Lung (tissue), 17 donors: ENCODE measurements at places on chromosomes 7 and 10. TPM values are rescaled to one million over a fixed set of nuclear protein-coding genes. Genes with fewer than 3 reads are reported as not detected.

DNA sequence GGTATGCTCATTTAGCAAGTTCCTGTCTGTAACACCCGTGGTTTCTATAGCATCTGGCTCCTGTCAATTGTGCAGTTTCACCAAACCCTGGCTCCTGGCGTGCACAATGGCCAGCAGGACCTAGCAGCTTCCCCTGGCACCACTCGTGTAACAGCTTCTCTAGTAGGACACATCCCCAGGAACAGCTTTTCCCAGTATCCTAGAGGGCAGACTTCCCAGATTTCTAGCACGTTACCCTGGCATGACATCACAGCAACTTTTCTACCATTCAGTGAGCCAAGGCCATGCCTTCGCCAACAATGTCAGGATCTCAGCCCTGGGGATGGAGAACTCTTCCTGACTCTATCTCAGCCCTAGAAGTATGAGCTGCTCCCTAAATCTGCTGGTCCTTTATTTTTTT is 6.5 kb downstream of the YME1L1 start:
- no peak overlapping the region for H3K27ac ChIP-seq
- H3K27me3 ChIP-seq: no peaks in the 10 kb centered on the region
- DNase-seq: no peak

DNA sequence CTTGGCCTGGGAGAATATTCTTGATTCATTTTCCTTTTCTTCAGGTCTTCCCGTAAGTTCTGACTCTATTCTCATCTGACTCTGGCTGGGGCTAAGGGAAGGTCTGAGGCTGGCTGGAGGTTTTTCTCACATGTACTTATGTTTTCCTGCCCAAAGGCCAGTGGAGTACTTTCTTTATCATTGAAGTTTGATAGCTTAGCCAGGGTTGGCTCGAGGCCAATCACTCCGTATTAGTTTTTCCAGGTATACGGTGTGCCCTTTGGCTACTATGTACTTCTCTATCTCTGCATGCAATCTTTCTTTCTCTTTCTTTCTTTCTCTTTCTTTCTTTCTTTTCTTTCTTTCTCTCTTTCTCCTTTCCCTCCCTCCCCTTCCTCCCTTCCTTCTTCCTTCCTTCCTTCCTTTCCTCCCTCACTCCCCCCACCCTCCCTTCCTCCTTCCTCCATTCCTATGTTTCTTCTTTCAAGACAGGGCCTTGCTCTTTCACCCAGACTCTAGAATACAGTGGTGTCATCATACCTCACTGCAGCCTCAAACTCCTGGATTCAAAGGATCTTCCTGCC is 26.8 kb upstream of the VKORC1L1 start:
- no peak overlapping the region for H3K27ac ChIP-seq
- no peaks in the 10 kb centered on the region for H3K4me1 ChIP-seq
- no peaks in the 10 kb centered on the region for H3K27me3 ChIP-seq
- H3K36me3 ChIP-seq: no peaks in the 10 kb centered on the region
- DNase-seq: peak; percentile 23

- no peak overlapping the region for H3K27ac ChIP-seq
- no peak overlapping the region for H3K4me3 ChIP-seq
- H3K4me1 ChIP-seq: no peaks in the 10 kb centered on the region
- no peaks in the 10 kb centered on the region for H3K36me3 ChIP-seq
These were observed 11.0 kb upstream of the PPIF start for GRCh38 chr10:79336276-79336675.

- no peaks in the 10 kb centered on the region for H3K4me1 ChIP-seq
- H3K27me3 ChIP-seq: peaks cover 6% of the 10 kb centered on the region
- H3K36me3 ChIP-seq: no peaks in the 10 kb centered on the region
- no peak overlapping the region for H3K4me3 ChIP-seq
- H3K27ac ChIP-seq: no peak overlapping the region
These were observed 8.3 kb downstream of the CXCL12 start for GRCh38 chr10:44376472-44377099.

DNA sequence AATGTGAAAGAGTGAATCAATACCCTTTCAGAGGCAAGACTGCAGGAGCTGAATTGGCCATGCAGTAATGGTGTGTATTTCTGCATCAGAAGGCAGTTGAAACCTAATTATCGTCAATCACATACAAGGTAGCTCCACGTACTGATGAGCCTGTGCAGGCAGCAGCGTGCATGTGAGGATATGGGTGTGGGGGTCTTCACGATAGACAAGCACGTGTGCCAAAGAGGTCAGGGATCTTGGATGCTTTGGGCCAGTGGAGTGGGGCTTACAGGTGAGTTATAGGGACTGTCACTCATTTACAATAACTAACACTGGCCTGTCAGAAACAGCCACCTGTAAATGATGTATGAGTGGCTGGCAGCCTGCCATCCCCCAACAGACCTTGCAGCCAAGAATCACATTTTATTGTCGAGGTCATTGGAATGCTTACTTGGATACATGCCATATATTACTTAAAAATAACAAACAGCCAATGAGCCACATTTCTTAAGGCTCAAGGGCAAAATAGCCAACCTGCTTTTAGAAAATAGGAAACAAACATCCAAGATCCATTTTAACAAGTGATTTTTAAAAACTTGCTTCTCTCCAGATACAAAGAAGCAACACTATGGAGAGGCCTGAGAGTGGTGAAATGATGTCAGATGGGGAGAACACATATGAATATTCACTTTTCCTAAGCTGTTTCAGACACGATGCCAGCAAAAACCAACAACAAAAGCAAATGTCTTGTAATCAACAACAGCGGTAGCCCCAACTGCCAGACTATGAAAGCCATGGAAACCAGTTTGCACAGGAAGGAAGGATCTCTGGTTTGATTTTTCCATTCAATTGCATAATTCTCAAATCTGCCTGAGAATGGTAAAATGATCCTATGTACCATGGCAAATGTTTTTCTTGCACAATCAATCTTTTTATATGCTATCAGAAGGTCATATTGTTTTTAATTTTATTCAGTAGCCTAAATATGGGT is 210.7 kb downstream of the SKAP2 start:
- no peak overlapping the region for H3K27ac ChIP-seq
- no peak overlapping the region for H3K4me3 ChIP-seq
- no peaks in the 10 kb centered on the region for H3K36me3 ChIP-seq
- peaks cover 4% of the 10 kb centered on the region for H3K4me1 ChIP-seq

DNA sequence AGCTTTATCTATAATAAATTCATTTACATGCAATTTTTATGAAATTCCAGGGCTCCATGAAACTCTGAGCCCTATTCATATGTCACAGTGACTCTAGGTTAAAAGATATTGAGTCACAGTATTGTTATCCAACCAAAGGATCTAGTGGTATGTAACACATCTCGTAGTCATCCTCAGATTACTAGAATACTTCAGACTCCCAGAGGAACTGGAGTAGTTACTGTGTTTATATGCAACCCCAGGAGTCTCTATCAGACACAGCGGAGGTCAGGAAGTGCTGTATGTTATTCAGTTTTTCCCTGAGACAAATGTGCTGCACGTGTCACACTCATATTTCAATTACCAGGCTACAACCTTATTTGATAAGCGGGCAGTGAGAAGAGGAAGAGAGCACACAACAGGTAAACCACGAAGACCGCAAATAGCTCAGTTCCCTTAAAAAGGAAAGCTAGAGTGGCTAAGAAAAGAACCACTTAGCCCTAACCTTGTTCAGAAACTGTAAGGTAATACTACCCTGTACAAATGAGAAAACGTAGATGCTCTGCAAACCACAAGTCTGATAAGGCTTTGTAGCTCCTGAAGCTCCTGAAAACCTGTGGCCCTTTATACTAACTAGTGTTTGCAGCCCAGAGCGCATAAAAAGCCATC is 114.0 kb upstream of the CNTNAP2 start:
- no peaks in the 10 kb centered on the region for H3K36me3 ChIP-seq
- no peaks in the 10 kb centered on the region for H3K4me1 ChIP-seq
- no peak overlapping the region for H3K4me3 ChIP-seq
- no peak for DNase-seq

GRCh38 chr10:6513476-6513875 is 66.6 kb downstream of the PRKCQ start:
- no peak for DNase-seq
- no peaks in the 10 kb centered on the region for H3K36me3 ChIP-seq
- no peaks in the 10 kb centered on the region for H3K4me1 ChIP-seq
- H3K4me3 ChIP-seq: no peak overlapping the region
- H3K27me3 ChIP-seq: peaks cover 3% of the 10 kb centered on the region

DNA sequence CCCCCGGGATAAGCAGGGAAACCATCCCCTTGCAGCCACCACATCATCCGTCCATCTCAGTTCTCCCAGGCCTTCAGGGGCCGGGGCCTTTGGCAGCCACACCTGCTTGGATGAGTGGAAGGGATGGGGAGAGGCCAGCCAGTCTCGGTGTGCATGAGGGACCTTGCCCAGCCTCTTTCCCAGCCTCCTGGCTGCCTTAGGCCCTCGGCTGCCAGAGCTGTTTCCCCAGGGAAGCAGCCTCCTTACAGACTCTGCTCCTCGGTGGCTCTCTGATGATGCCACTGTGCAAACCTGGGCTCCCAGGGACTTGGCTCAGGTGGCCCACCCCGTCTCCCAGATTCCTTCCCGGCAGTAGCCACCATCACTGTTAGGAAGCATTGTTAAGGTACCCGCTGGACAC is 14.7 kb downstream of the FGF8 start:
- H3K36me3 ChIP-seq: no peaks in the 10 kb centered on the region
- H3K4me1 ChIP-seq: no peaks in the 10 kb centered on the region
- DNase-seq: no peak
- H3K27ac ChIP-seq: no peak overlapping the region
- no peak overlapping the region for H3K4me3 ChIP-seq

DNA sequence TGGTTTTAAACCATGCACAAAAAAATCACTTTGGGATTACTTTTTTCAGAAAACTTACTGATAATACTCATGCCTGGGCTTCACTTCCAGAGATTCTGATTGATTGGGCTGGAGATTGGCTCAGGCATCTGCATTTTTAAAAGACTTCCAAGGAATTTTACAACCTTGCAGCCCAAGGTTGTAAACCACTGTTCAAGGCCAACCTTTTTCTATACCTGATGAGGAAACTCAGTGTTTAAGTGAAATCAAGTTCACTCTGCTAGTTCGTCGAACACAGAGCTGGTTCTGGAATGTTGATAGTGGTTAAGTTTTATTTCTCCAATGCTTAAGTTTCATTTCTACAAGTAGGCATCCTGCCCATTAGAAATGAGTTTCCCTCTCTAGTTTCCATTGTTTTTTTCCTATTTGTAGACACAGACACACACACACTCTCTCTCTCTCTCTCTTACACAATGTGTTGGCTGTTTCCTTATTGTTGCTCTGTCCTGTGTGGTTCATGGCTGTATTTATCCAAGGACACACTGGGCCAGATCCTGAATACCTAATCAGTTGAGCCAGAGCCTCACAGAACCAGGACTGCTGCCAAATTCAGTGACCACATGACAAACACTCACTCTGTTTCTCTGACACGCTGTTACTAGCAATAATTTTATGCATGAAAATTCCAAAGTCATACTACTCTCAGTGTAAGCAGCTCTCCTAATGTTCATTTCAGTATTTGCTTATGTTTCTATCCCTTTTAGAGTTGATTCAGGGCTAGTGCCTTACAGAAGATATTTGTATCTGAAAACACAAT is 3.7 kb upstream of the IFIT1B start:
- H3K27ac ChIP-seq: peak overlapping the region; percentile 92
- H3K4me1 ChIP-seq: peaks cover 18% of the 10 kb centered on the region
- no peaks in the 10 kb centered on the region for H3K36me3 ChIP-seq
- H3K4me3 ChIP-seq: no peak overlapping the region
- peak; percentile 100 for DNase-seq

GRCh38 chr7:145692237-145692950 is 424.2 kb upstream of the CNTNAP2 start:
- H3K27me3 ChIP-seq: no peaks in the 10 kb centered on the region
- DNase-seq: no peak
- no peaks in the 10 kb centered on the region for H3K4me1 ChIP-seq
- H3K27ac ChIP-seq: no peak overlapping the region
- H3K36me3 ChIP-seq: no peaks in the 10 kb centered on the region
- H3K4me3 ChIP-seq: no peak overlapping the region

GRCh38 chr10:63657761-63658160 is 136.6 kb downstream of the REEP3 start:
- H3K4me3 ChIP-seq: no peak overlapping the region
- H3K36me3 ChIP-seq: no peaks in the 10 kb centered on the region
- no peaks in the 10 kb centered on the region for H3K27me3 ChIP-seq
- no peaks in the 10 kb centered on the region for H3K4me1 ChIP-seq

- no peaks in the 10 kb centered on the region for H3K27me3 ChIP-seq
- no peaks in the 10 kb centered on the region for H3K36me3 ChIP-seq
- no peak for DNase-seq
- H3K4me1 ChIP-seq: no peaks in the 10 kb centered on the region
- no peak overlapping the region for H3K27ac ChIP-seq
These were observed 59.7 kb downstream of the TFAM start for GRCh38 chr10:58444876-58445275.

GRCh38 chr10:3043512-3044368 is 23.6 kb upstream of the PFKP start:
- H3K4me3 ChIP-seq: no peak overlapping the region
- no peak overlapping the region for H3K27ac ChIP-seq
- peak; percentile 74 for DNase-seq
- H3K4me1 ChIP-seq: peaks cover 15% of the 10 kb centered on the region
- H3K36me3 ChIP-seq: no peaks in the 10 kb centered on the region
- peaks cover 4% of the 10 kb centered on the region for H3K27me3 ChIP-seq

DNA sequence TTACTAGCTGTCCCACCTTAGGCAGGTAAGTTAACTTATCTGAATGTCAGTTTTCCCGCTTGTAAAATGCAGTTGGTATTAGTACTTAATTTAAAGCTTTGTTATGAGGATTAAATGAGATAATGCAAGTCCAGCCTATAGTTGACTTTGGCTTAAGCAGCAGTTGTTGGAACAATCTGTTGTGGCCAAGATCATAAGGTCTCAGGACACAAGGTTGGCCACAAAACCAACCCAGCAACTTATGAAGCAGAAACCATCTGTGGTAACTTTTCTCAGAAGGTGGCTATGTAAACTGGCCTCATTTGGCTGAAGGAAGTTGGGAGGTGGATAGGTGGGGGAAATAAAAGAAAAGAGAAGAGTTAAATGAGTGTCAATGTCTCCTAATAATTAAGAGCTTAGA is 29.4 kb downstream of the ENTPD1 start:
- no peaks in the 10 kb centered on the region for H3K4me1 ChIP-seq
- no peak overlapping the region for H3K4me3 ChIP-seq
- H3K27me3 ChIP-seq: no peaks in the 10 kb centered on the region
- H3K36me3 ChIP-seq: no peaks in the 10 kb centered on the region

- H3K36me3 ChIP-seq: no peaks in the 10 kb centered on the region
- H3K27ac ChIP-seq: no peak overlapping the region
- H3K4me3 ChIP-seq: no peak overlapping the region
- H3K27me3 ChIP-seq: no peaks in the 10 kb centered on the region
These were observed 16.9 kb upstream of the LAMB4 start for GRCh38 chr7:108147031-108147563.

GRCh38 chr10:110137142-110137545 is 70.3 kb upstream of the MXI1 start:
- H3K27ac ChIP-seq: peak overlapping the region; percentile 41
- peaks cover 23% of the 10 kb centered on the region for H3K36me3 ChIP-seq
- H3K4me1 ChIP-seq: peaks cover 6% of the 10 kb centered on the region
- no peak for DNase-seq
- H3K27me3 ChIP-seq: no peaks in the 10 kb centered on the region
- H3K4me3 ChIP-seq: no peak overlapping the region

TDRD1 gene
- 0.25 TPM for total RNA-seq

NYAP1 gene
- 1.1 TPM for total RNA-seq

VAX1 gene
- not detected for total RNA-seq

LOXL4 gene
- 3.2 TPM for total RNA-seq

CFAP43 gene
- 30.0 TPM for total RNA-seq

TMEM168 gene
- 58.2 TPM for total RNA-seq
